Activated naive CD4-positive, alpha-beta T cell treated with anti-CD3 and anti-CD28 coated beads, Interleukin-2, amount 10 ng/mL, durations not matched to agents 7 days and 5 days (primary cell): ENCODE measurements at places on chromosomes 4 and X.

DNA sequence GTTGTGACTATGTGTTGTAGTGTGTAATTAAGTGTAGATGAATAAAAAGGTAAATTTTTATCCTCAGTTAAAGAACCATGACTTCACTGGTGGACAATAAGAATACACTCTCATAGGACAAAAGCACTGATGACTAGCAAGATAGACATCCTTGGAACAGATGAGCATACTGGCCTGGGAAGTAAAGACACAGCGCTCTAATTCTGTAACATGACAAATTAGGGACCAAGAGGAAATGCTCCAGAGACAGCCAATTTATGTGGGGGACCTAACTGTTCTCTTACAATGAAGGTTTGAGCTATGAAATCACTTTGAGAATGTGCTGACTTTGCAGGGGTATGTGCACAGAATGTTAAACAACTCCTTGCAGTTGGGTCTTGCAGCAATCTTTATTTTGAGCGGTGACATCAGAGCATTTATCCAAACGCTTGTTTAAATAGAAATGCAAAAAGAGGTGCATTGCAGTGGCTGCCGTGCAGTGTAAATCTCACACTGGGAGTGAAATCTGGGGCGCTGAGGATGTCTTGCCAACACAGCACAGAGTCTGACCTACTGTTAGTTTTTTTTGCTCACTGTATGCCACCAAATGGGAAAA, 109.3 kb downstream of the MAGEC2 start:
- no peaks in the 10 kb centered on the region for H3K36me3 ChIP-seq
- no peak for DNase-seq
- no peak overlapping the region for H3K4me3 ChIP-seq
- H3K27ac ChIP-seq = no peak overlapping the region
- no peaks in the 10 kb centered on the region for H3K4me1 ChIP-seq

GRCh38 chrX:2416851-2417604, 83.7 kb downstream of the DHRSX start:
- no peaks in the 10 kb centered on the region for H3K4me1 ChIP-seq
- no peaks in the 10 kb centered on the region for H3K27me3 ChIP-seq
- no peak overlapping the region for H3K27ac ChIP-seq
- DNase-seq = no peak

DNA sequence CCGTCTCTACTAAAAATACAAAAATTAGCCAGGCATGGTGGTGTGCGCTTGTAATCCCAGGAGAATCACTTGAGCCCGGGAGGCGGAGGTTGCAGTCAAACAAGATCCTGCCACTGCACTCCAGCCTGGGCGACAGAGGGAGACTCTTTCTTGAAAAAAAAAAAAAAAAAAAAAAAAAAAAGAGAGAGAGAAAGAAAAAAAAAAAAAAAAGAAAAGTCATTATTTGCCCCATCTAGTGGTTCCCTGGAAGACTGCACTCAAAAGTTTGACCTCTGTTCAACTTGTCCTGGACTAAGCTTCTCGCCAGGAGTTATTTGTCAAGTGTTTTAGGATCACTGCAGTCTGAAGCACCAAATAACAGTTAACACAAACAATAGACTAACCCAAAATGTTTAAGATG, 45.3 kb upstream of the KCTD8 start:
- no peak overlapping the region for H3K27ac ChIP-seq
- H3K36me3 ChIP-seq = no peaks in the 10 kb centered on the region
- H3K4me3 ChIP-seq = no peak overlapping the region

- no peaks in the 10 kb centered on the region for H3K36me3 ChIP-seq
- H3K4me3 ChIP-seq = no peak overlapping the region
- H3K27ac ChIP-seq = no peak overlapping the region
- H3K4me1 ChIP-seq = no peaks in the 10 kb centered on the region
- H3K27me3 ChIP-seq = no peaks in the 10 kb centered on the region
Measured at GRCh38 chr4:13821522-13821921, 194.0 kb upstream of the BOD1L1 start.

- no peak for DNase-seq
- no peaks in the 10 kb centered on the region for H3K4me1 ChIP-seq
- no peaks in the 10 kb centered on the region for H3K36me3 ChIP-seq
- H3K27ac ChIP-seq = no peak overlapping the region
- H3K4me3 ChIP-seq = no peak overlapping the region
Measured at GRCh38 chr4:138658518-138658917, 357.1 kb upstream of the NOCT start.

- H3K36me3 ChIP-seq = no peaks in the 10 kb centered on the region
- no peak overlapping the region for H3K4me3 ChIP-seq
- no peaks in the 10 kb centered on the region for H3K27me3 ChIP-seq
- DNase-seq = no peak
- no peaks in the 10 kb centered on the region for H3K4me1 ChIP-seq
Measured at GRCh38 chrX:39805022-39805421, 292.7 kb downstream of the BCOR start.

DNA sequence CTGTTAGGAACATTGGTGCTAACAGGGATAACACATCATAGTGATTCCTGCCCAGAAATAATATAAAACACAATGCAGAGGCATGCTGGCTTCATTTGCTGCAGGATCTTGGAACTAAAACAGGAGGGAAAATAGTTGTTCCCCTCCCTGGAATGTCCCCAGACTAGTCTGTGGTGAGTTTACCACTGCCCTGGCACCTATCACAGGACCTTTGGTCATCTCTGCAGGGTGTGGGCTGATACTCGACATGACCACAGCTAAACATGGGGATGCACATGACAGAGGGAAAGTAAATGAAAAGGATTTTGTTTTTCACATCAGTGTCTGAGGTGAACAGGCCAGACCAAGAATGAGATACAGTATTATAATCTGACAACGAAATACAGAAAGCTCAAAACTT, 160.2 kb upstream of the DKK2 start:
- no peak overlapping the region for H3K27ac ChIP-seq
- no peak for DNase-seq
- H3K4me1 ChIP-seq = no peaks in the 10 kb centered on the region
- no peaks in the 10 kb centered on the region for H3K27me3 ChIP-seq

DNA sequence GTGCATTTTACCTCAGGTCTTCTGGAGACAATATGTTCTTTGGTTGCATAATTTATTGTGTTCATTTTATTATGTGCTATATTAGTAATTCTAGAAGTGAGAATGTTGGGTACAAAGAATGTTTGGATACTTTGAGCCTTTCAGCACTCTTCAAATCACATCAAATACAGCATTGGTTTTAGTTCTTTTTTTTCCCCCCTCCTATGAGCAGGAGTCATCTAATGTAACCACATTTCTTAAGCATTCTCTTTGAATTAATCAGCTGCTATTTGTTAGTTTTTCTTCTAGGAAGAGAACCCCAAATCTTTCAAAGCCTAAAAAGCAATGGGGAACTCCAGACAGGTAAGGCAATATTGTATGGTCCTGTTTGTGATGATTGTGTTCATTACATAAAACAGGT, 46.7 kb downstream of the ARL9 start:
- no peaks in the 10 kb centered on the region for H3K36me3 ChIP-seq
- no peaks in the 10 kb centered on the region for H3K27me3 ChIP-seq
- DNase-seq = no peak
- H3K4me3 ChIP-seq = no peak overlapping the region

DNA sequence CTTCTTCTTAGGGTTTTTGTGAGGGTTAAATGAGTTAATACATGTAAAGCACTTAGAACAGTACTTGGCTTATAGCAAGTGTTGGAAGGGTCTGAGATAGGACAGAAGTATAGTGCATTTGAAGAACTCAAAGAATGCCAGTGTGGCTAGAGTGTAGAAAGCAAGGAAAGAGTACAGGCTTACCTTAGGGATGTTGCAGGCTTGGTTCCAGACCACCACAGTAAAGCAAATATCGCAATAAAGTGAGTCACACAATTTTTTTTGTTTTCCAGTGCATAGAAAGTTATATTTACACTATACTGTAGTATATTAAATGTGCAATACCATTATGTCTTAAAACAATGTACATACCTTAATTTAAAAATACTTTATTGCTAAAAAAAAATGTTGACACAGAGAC, 41.3 kb downstream of the KIF4A start:
- no peak overlapping the region for H3K27ac ChIP-seq
- peaks cover 46% of the 10 kb centered on the region for H3K36me3 ChIP-seq
- DNase-seq = no peak
- no peak overlapping the region for H3K4me3 ChIP-seq
- no peaks in the 10 kb centered on the region for H3K27me3 ChIP-seq
- H3K4me1 ChIP-seq = peaks cover 10% of the 10 kb centered on the region

GRCh38 chrX:97211070-97211469, 327.4 kb downstream of the RPA4 start:
- H3K27ac ChIP-seq = no peak overlapping the region
- no peak for DNase-seq
- no peaks in the 10 kb centered on the region for H3K36me3 ChIP-seq
- H3K4me3 ChIP-seq = no peak overlapping the region
- H3K27me3 ChIP-seq = no peaks in the 10 kb centered on the region

- no peak overlapping the region for H3K27ac ChIP-seq
- no peaks in the 10 kb centered on the region for H3K36me3 ChIP-seq
- peaks cover 20% of the 10 kb centered on the region for H3K27me3 ChIP-seq
- no peak overlapping the region for H3K4me3 ChIP-seq
- no peaks in the 10 kb centered on the region for H3K4me1 ChIP-seq
Measured at GRCh38 chr4:13511101-13511500, 27.0 kb upstream of the RAB28 start.

DNA sequence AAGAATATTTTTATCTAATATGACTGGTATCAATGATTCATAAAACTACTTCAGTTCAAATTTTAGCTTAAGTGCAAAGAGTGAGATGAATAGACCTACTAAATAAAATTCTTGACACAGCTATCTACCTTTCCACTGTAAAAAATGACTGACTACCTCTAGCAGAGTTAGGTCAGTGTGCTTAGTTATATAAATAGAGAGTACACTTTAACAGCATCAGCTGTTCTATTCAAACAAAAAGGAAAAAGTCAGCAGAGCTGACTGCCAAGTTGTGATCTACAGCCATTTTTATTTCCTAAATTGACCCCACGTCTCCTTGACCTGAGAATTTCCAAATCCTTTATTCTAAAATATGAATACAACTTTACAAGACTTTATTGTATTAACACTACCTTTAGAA, 262.4 kb downstream of the CAMK2D start:
- H3K27ac ChIP-seq = no peak overlapping the region
- no peaks in the 10 kb centered on the region for H3K27me3 ChIP-seq
- DNase-seq = no peak

DNA sequence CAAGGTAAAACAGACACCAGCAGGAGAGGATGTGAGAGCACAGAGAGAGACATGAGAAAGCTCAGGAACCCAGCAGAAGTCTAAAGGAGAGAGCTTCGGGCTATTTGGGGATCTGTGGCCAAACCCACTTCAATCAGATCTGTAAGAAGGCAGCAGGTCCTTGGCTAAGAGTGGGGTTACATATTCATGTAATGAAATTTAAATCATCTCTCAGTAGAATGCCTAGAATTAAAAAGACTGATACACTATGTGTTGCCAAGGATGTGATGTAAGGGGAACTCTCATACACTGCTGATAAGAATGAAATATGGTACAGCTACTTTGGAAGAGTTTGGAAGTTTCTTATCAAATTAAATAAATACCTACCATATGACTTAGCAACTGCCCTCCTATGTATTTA, 35.8 kb downstream of the PDE5A start:
- no peaks in the 10 kb centered on the region for H3K36me3 ChIP-seq
- H3K27ac ChIP-seq = no peak overlapping the region
- no peak for DNase-seq
- H3K27me3 ChIP-seq = no peaks in the 10 kb centered on the region
- H3K4me1 ChIP-seq = no peaks in the 10 kb centered on the region

GRCh38 chr4:177271915-177272766, 37.5 kb upstream of the NEIL3 start:
- H3K27me3 ChIP-seq = peaks cover 8% of the 10 kb centered on the region
- no peaks in the 10 kb centered on the region for H3K4me1 ChIP-seq
- no peak for DNase-seq

DNA sequence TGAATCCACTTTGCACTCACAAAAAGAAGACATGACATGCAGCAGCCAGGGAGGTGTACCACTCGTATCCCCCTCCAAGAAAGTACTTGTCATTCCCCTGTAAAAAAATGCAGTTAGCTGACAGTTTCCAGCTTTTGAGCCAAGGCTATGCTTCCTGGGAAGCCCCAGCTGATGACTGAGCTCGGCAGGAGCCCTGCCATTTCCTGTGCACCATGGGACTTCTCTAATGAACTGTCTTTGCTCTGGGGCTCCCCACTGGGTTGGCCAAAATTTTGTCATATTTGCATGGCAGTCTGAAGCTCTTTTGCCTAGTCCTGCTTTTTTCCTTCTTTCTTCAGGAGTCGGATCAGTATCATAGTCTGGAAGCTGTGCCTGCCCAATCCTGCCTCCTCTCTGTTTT, 104.5 kb upstream of the MAOA start:
- no peak for DNase-seq
- no peaks in the 10 kb centered on the region for H3K36me3 ChIP-seq
- no peak overlapping the region for H3K4me3 ChIP-seq
- H3K4me1 ChIP-seq = no peaks in the 10 kb centered on the region

DNA sequence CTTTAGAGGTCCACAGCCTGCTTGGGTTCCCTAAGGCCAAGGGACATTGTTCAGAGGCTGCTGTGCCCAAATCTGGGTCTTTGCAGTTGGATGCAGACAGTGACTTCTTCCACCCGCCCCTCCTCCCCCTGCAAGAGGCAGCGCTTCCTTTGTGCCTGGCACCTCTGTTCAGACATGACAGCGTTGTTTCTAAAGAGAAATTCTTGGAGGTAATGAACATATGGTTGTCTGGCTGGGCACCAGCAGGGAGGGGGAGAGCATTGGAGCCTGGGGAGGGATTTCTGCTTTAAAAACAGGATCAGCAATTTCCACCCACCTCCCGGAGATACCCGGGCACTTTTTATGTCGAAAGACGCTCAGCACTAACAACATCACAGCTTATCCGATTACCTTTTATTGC, 51.5 kb downstream of the PSAPL1 start:
- no peak for DNase-seq
- H3K4me3 ChIP-seq = no peak overlapping the region
- peaks cover 9% of the 10 kb centered on the region for H3K27me3 ChIP-seq

GRCh38 chrX:36199928-36200327, 280.4 kb downstream of the CFAP47 start:
- no peaks in the 10 kb centered on the region for H3K27me3 ChIP-seq

- H3K27me3 ChIP-seq = peaks cover 75% of the 10 kb centered on the region
- no peaks in the 10 kb centered on the region for H3K36me3 ChIP-seq
- peak overlapping the region; percentile 35 for H3K4me3 ChIP-seq
- peaks cover 31% of the 10 kb centered on the region for H3K4me1 ChIP-seq
- no peak overlapping the region for H3K27ac ChIP-seq
Measured at GRCh38 chr4:1171311-1172227, 814 bp downstream of the SPON2 start.

GRCh38 chr4:99404595-99405287, 30.4 kb downstream of the ADH7 start:
- H3K27me3 ChIP-seq = no peaks in the 10 kb centered on the region
- peaks cover 13% of the 10 kb centered on the region for H3K4me1 ChIP-seq
- H3K4me3 ChIP-seq = no peak overlapping the region
- DNase-seq = no peak
- H3K27ac ChIP-seq = no peak overlapping the region
